ENCODE measurements at places on chromosomes 5 and 9.

DNA sequence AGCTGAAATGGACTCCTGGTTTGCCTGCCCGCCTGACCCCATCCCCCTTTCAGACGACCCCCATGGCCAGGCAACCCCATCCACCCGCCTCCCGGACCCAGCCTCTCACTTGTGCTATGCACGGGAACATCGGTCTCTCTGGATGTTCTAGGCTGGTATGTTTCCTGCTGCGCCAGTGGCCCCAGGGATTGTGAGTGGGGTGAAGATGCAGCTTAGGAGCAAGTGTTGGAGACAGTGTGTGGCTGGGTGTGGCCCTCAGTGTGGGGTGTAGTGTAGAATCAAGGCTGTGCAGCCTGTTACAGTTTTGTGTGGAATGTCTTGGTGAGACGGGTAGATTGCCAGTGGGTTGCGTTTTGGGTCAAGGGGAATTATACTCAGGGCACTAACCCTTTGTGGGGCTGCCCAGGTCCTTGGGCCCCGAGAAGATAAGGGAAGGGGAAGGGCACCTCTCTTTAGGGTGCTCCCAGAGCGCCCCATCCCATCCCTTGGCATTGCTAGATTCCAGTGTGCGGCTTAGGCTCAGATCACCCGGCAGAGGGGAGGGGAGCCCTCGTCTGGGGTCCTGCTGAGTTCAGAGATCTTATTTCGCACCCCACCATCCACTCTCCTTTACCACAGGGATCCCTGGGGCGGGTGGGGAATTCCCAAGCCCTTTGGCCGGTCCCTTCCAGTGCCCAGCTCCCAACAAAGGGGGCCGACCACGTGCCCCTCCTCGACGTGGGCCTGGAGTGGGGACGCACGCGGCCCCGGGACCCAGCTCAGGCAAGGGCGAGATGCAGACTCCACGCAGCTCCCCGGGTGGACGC is 4.6 kb downstream of the IER5L start:
- no peak for DNase-seq

- no peak for DNase-seq
Observed at GRCh38 chr9:107703651-107704050, 214.1 kb upstream of the KLF4 start.

DNA sequence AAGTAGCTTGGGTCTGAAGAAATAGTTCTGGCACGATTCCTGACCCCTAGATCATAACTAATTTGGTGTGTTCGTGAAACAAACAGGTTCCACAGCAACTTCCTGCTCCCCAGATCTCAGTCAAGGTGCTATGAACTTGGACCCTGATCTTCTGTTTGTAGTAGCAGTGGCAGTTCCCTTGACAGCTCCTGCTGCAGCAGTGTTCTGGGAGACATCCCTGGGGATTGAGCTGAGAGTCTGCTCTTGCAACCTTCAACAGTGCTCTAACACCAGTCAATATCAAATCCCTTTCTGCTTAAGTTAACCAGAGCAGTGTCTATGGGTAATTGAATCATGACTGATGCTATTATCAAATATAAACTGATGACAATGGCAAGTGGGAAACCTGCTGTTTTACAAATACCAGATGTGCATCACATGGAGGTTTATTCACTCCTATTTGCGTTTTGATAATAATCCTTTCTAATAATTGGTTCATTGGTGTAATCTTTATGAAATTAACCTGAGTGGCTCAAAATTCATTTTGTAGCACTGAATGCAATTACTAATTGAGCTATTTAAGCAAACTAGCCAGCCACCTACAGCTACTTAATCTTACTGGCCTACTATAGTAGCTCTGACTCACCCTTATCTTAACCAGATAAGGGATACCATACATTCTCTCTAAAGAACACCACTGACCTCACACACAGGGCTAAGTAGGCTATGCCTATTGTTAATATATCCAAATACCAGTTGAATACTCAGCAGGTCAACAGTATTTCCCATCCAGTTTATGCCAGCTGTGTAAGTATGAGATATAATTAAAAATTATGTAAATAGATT is 21.9 kb downstream of the KDM4C start:
- no peak for DNase-seq

GRCh38 chr9:35136866-35137265 is 21.2 kb upstream of the ATOSB start:
- no peak for DNase-seq

- DNase-seq = no peak
Observed at GRCh38 chr9:17854487-17854886, 275.6 kb downstream of the SH3GL2 start.
